ENCODE measurements at places on chromosomes 2 and 18. TPM values are rescaled to one million over a fixed set of nuclear protein-coding genes. Genes with fewer than 3 reads are reported as not detected.

The ALPI gene
- not detected for total RNA-seq

The FNDC4 gene
- 14.5 TPM for total RNA-seq

The FRZB gene
- 0.68 TPM for total RNA-seq

The RESP18 gene
- not detected for total RNA-seq

The CREG2 gene
- total RNA-seq, result 1.4 TPM

The MBP gene
- total RNA-seq, result 6.3 TPM

The NPAS2 gene
- 8.3 TPM for total RNA-seq

The RAB6C gene
- total RNA-seq, result not detected

The MYOM1 gene
- total RNA-seq, result 2.2 TPM

The CYP27A1 gene
- 8.6 TPM for total RNA-seq

The TMEM178A gene
- not detected for total RNA-seq

The SCTR gene
- total RNA-seq, result not detected

The LINC00305 gene
- not detected for total RNA-seq

The FBXO41 gene
- total RNA-seq, result 0.34 TPM

The UGT1A9 gene
- total RNA-seq, result under 0.01 TPM

The ABCB11 gene
- total RNA-seq, result under 0.01 TPM

The TMEM200C gene
- total RNA-seq, result not detected

The RDH14 gene
- total RNA-seq, result 25.1 TPM

The SERPINB13 gene
- total RNA-seq, result not detected

The HOXD9 gene
- total RNA-seq, result 24.5 TPM

The PLCL1 gene
- 0.51 TPM for total RNA-seq

The COL3A1 gene
- 10.9 TPM for total RNA-seq

The SCN2A gene
- total RNA-seq, result under 0.01 TPM

The PLGLB1 gene
- total RNA-seq, result 2.6 TPM

The ASXL2 gene
- total RNA-seq, result 7.3 TPM

The DOK6 gene
- 1.0 TPM for total RNA-seq

The KCNJ13 gene
- not detected for total RNA-seq

The KIF3C gene
- 23.3 TPM for total RNA-seq

The CUL3 gene
- total RNA-seq, result 69.4 TPM

The SERPINB3 gene
- 0.17 TPM for total RNA-seq

The AAK1 gene
- total RNA-seq, result 23.8 TPM

The PROKR1 gene
- not detected for total RNA-seq

The ASXL3 gene
- 0.05 TPM for total RNA-seq

The NETO1 gene
- not detected for total RNA-seq

The AQP4 gene
- not detected for total RNA-seq

The PDCD1 gene
- total RNA-seq, result not detected

The LBX2 gene
- total RNA-seq, result 0.98 TPM

The CCDC141 gene
- 1.2 TPM for total RNA-seq

The CDK15 gene
- total RNA-seq, result not detected

The KYNU gene
- total RNA-seq, result not detected

The HOXD13 gene
- total RNA-seq, result under 0.01 TPM

The DLX2 gene
- total RNA-seq, result not detected

The REG3G gene
- not detected for total RNA-seq

The SLC19A3 gene
- total RNA-seq, result not detected

The TUBA3E gene
- total RNA-seq, result not detected

The AQP12A gene
- total RNA-seq, result not detected

The ANKRD62 gene
- not detected for total RNA-seq

The SCYGR4 gene
- total RNA-seq, result not detected
